ENCODE measurements at places on chromosomes 1 and 21.

DNA sequence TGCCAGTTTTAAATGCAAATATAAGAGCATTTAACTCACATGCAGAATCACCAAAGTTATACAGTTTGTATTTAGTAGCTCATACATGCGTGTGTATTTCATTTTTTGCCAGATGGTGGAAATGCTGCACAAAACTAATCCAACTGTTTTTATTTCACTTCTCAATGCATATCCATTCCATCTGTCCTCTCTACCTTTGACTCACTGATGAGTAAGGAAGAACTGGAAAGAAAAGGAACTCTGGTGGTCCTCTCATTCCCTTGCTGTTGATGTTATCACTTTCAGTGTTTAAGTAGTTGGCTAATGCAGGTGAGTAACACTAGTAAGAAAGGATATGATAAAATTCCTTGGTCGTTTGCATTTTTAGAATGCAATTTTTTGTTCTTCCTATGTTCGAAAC is 5.7 kb upstream of the SLC1A7 start:
- DNase-seq: no peak

DNA sequence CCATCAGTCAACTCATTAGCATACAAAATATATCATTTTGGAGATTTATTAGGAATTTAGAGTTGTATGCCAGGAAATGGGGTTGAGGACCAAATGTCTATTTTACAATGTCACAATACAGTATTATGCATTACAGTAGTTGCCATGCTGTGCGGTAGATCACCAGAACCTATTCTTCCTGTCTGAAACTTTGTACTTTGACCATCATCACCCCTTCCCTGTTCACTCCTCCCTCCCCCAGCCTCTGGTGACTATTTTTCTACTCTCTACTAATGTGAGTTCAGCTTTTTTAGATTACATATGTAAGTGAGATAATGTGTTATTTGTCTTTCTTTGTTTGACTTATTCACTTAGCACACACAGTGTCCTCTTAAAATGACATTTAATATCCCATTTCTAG is 50.8 kb downstream of the PTBP2 start:
- DNase-seq: no peak

- DNase-seq: no peak
Measured at GRCh38 chr1:87958201-87958600, 629.5 kb downstream of the LMO4 start.

DNA sequence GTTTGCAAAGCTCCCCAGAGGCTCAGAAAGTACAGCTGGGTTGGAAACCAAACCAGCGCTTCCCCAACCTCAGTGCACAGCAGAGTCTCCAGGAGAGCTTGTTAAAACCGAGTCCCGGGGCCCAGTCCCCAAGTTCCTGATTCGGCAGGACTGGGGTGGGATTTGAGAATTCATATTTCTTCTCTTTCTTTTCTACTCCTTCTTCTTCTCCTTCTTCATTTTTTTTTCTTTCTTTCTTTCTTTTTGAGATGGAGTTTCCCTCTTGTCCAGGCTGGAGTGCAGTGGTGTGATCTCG is 136.8 kb downstream of the PGBD5 start:
- no peak for DNase-seq

DNA sequence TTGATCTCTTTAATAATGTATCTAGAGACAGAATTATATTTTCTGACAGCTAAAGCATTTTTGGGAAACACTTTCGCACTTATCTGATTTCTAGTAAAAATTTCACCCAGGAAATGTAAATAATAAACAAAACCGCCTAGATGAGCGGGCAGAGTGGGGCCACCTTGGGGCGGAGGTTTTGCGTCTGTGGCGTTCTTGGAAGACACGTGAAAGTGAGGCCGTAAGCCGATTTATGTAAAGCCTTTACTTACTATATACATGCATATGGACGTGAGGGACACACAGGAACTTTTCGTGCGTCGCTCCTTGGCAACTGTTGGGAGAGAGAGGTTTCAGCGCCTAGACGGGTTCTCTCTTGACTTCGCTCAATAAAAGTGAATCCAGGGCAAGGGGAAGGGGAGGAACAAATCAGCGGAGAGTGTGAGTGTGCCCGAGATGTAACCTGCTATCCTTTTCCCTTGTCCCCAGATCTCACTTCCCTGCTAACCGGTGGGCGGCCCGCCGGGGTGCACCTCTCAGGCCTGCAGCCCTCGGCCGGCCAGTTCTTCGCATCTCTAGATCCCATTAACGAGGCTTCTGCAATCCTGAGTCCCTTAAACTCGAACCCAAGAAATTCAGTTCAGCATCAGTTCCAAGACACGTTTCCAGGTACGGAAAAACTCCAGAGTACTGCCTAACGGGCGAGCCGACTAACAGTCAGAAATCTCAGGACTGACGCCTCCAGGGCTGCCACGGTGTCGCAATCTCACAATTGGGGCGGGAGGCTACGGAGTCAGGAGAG is 1.7 kb downstream of the HLX start:
- no peak for DNase-seq

GRCh38 chr1:14836426-14837140 is 238.1 kb downstream of the KAZN start:
- no peak for DNase-seq

GRCh38 chr1:197914510-197914909 is 2.7 kb upstream of the LHX9 start:
- no peak for DNase-seq

- DNase-seq: no peak
Measured at GRCh38 chr1:245748240-245748639, 593.5 kb downstream of the KIF26B start.

- DNase-seq: no peak
Measured at GRCh38 chr1:41354956-41355355, 6.3 kb upstream of the FOXO6 start.

- no peak for DNase-seq
Measured at GRCh38 chr21:44686843-44687561, 5.0 kb upstream of the KRTAP12-1 start.

GRCh38 chr21:27673581-27673980 is 706.7 kb upstream of the ADAMTS5 start:
- DNase-seq: no peak

DNA sequence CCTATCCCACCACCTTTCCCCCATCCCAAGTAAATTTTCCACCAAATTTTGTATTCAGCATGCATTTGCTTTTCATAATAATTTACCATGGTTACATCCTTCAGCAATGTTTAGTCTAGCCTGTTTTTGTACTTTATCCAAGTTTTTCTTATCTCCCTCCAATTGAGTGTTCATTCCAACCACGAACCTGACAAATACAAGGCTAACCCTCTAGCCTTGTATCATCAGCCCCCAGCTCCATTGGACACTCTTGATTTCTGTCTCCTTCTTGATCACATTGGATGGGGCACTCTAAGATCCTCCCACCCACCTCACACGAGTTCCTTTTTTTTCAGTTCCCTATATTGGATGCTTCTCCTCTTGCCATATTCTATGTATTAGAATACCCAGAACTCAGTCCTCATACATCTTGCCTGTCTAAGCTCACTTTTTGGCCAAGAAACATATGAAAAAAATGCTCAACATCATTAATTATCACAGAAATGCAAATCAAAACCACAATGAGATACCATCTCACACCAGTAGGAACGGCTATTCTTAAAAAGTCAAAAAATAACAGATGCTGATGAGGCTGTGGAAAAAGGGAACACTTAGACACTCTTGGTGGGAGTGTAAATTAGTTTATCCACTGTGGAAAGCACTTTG is 40.5 kb upstream of the SLC35F3 start:
- DNase-seq: no peak

DNA sequence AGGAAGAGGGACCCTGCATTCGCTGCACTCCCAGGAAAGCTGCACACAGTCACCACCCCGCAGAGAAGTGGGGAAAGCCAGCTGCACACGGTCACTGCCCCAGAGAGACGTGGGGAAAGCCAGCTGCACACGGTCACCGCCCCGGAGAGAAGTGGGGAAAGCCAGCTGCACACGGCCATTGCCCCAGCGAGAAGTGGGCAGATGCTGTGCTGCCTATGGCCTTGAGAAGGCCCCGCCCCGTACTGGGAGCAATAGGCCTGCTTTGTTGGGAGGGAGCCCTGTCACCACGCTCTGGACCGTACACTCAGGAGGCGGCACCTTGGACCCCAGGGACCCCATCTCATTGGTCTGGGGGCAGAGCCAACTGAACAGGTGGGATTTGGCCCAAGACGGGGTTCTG is 4.3 kb upstream of the GPR153 start:
- DNase-seq: no peak

DNA sequence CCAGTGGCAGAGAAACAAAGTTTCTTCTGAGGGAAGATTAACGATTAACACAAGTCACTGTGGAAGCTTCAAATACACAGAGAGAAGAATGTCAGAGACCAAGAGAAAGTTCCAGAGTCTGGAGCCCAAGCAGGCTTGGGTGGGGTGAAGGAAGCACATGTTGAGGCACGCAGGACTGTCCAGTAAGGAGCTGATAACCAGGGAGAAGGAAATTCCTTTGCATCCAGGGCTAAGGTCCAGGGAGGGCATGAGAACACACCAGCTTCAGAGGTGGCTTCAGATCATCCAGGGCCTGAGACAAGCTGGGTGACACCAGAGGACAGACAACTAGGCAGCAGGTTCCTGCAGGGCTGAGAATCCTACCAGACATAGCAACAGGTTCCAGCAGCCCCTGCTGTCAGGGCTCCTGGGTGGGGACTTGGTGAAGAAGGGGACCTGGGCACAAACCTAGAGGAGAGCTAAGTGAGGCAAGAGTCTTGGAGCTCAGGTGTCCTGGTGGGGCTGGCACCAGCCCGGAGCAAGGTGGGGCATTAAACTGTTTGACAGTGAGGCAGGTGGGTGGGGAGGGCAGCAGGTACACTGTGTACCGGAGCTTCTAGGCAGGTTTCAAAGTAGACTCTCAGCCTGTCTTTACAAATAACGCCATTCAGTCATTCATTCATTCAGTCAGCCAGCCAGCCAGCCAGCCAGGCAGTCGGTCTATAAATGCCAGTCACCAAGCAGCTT is 2.6 kb upstream of the SPRR1A start:
- no peak for DNase-seq

DNA sequence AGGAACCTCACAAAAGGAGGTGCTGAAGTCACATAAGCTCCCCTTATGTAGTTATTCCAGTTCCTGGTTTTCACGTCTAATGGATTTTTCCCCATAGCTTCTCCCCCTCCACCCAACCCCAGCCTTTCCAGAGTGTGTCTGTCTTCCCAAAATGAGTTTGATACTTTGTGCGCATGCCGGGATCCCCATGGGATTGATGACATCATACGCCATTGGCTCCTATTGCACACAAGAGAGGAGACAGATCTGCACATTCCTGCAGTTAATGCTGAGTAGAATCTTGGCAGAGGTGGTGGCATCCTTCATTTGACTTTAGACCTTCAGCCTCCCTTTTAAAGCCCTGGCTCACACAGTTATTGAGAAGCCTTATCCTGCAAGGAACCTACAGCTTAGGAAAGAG is 71.4 kb downstream of the DDR2 start:
- no peak for DNase-seq
